Myocyte (in vitro differentiated cells): ENCODE measurements at places on chromosomes 2 and 18. TPM values are rescaled to one million over a fixed set of nuclear protein-coding genes. Genes with fewer than 3 reads are reported as not detected.

DNA sequence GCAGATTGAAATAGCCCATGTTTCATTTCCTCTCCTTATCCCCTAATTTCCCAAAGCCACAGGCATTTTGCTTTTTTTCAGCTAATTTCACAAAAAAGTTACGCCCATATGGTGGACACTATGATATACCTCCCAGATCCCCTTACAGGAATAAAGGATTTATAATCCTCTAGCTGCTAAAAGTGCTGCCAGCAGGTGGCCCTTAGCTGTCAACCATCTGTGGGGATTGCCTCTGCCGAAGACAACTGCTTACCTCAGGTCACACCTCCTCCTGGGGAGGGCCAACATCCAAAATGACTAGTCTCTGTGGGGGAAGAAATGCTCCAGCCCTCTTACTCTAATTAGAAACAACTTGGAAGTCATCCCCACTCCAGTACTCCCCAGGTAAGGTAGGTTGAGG, 61.0 kb upstream of the EPB41L3 start:
- DNase-seq: no peak

DNA sequence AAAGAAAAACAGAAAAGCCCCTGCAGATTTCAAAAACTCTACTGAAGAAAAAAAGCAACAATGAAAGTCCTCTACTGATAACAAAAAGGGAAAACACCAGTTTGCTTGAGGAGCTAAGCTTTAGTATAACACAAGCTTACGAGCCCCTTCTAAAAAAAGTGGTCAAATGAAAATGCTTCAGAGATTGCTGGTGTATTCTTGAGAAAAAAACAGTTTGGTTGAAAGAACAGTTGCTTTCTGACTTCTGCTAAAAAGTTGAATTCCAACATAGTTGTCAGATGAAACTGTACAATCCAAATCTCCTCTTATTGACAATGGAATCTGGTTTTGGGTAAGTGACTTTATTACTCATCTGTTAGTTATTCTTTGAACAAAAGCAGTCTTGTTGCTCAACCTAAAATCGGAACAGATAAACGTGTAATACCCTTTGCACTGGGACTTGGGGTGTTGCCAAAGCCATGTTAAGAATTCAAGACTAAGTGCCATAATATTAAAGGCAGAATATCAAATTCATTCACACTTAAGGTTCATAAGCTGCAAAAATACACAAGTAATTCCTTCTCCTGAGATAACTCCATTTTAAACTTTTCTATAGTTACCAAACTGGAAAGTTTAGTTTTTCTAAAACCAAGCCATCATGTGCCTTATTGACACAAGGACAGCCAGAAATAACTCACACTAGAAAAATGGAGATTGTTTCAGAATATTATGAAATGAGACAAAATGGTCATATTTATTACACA, 45.3 kb upstream of the SPAG16 start:
- DNase-seq: peak; percentile 81

DNA sequence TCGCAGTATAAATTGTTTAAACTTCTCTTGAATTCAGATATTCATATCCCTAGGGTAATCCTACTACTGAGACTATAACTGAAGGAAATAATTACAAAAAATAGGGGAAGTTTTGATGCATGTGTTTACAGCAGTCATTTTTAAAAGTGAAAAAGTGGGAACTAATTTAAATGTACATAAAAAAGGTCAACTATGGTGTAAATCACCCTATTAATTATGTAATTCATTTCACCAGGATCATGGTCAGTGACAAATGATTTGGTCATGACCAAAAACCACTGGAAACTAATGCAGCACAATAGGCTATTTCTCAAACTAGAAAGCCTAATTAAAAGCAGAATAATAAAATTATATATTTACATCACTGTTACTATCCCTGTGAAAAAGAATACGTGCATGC, 5.0 kb upstream of the CNGA3 start:
- no peak for DNase-seq

DNA sequence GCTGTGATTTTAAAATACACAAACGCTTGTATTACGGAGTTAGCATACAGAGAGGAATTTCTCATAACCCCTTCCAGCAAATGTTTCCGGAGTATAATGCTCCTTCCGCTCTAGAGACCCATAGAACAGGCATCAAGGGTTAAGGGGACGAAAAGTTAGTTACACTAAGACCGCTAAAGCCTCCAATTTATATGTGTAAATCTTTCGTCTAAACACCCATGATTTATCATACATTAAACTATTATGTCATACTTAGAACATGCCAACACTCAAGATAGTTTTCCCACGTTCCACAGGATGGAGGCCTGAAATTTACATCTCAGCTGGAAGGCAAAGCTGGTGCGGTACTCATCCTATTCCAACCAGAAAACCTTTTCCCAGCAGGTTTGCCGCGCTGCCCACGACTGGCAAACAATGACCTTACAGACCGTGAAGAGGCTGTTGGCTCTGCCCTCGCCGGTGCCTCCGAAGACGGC, 650 bp downstream of the ORMDL1 start:
- DNase-seq: peak; percentile 51

DNA sequence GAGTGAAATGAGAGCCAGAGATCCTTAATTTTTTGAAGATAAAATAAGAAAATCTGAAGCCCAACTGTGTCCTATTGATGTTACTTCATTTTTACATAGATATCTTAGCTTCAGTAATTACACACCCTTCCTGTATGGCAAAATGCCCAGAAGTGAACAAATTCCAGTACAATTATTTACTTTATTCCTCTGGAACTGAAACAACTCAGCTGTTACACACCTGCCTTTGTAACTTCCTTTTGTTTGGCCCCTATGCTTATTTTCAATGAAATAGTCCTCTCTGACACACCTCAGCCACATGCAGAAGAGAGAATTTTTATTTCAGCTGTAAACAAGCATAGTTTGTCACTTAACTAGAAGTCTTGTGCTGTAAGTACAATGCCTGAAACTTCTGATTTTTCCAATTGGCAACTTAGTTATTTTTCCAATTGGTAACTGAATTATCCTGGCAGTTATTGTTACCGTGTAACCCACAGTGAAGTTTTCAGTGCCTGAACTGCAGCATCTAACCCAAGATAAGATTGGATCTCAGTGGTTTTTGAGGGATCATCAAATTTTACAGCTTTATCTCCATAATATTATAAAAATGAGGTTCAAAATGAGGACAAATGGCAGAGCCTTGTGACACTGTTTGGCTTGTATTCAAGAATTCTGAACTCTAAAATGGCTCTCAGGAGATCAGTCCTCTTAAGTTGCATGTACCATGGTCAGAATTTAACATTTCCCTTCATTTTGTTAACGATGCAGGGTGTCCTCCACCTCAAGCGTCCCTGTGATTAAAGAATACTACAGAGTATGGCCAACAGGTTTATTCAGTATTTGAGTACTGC, 82.6 kb downstream of the PKP4 start:
- peak; percentile 50 for DNase-seq

GRCh38 chr2:112829961-112830681, 6.5 kb downstream of the IL1B start:
- DNase-seq: no peak

DNA sequence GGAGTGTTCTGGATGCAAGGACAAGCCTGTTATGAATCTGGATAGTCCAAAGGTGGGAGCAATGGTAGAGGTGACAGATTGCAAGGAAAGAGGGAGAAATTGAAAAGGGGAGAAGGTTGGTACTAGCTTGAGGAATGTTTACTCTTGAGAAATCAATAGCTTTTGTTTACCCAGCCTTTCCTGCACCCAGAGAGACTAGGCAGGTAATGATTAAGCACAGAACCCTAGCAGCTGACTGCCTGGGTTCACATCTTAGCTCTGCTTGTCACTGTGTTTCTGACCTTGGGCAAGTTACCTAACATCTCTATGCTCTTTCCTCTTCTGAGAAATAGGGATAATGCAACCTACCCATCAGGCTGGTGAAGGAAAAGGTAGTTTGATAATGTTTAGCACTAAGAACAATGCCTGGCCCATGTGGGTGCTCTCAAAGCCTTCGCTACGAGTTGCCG, 178.6 kb downstream of the MGAT5 start:
- no peak for DNase-seq

GRCh38 chr2:239049421-239050251, 201.8 kb downstream of the TWIST2 start:
- no peak for DNase-seq

DNA sequence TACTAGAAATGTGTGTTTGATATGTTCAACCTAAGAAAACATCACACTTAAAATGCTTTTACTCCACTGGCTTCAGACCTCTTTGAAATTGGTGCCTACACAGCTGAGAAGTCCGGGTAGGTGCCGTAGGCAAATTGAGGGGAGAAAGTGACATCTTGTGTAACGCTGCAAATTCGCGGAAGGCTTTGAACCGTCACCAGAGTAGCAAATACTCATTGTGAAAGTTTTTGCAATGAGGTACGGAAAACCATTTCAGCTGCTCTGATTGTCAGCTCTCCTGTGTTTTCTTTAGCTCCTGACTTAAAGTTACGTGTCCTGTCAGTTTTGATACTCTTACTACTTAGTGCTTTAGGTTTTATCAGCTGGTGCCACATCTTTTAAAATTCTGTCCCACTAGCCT, 224.5 kb downstream of the FAM210A start:
- no peak for DNase-seq

GRCh38 chr18:76228716-76229115, 266.3 kb downstream of the ZNF516 start:
- DNase-seq: no peak

The APCDD1 gene
- total RNA-seq: 0.91 and 2.5 TPM in 2 replicates
